ENCODE measurements at places on chromosomes 6 and 20.

GRCh38 chr6:44731485-44732095 is 344.1 kb downstream of the CDC5L start:
- DNase-seq: no peak

DNA sequence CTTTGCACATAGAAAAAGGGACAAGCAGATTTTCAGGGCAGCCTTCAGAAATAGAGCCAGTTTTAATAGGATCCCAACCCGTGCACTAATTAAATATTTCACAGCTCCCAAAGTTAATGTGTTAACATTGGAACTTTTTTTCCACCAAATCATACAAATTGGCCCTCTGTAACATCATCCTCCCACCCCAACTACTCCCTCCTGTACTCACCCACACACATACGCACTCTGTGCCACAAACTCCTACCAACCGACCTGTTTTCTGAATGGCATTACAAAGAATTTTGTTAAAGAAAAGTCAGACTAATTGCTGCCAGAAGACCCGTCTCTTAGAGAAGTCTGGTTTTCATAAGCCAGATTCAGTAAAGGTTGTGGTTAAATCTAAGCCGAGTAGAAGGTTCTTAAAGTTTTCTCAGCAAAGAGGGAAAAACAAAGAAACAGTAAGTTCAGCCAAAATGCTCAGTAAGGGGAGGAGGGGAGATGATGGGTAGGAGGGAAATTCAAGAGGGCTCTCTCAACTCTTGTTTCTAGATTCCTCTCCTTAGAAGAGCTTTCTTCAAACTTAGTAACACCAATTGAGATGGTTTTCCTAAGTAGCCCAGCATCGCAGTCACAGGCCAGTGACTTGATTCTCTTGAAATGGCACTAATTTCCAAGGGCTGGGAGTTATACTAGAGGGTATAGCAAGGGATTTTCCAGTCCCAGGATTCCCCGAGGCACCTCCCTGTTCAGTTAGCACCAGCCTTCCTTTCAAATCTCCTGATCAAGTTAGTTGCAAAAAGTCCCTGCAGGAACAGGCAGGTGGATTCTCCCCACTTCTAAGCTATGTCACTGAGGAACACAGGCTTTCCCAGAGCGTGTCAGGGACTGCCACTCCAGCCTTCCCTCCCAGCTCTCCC is 27.9 kb downstream of the TFAP2A start:
- DNase-seq: no peak

GRCh38 chr6:42264162-42264851 is 46.6 kb upstream of the MRPS10 start:
- no peak for DNase-seq

- DNase-seq: no peak
These were observed 1.2 kb downstream of the DNMT3B start for GRCh38 chr20:32763202-32764004.

- DNase-seq: no peak
These were observed 68.1 kb upstream of the MAFB start for GRCh38 chr20:40757087-40757486.

GRCh38 chr20:16671753-16672152 is 58.1 kb upstream of the SNRPB2 start:
- DNase-seq: no peak

GRCh38 chr6:105806486-105806920 is 279.6 kb upstream of the PRDM1 start:
- DNase-seq: no peak

GRCh38 chr6:34243901-34244884 is 4.6 kb downstream of the SMIM29 start:
- peak; percentile 51 for DNase-seq

DNA sequence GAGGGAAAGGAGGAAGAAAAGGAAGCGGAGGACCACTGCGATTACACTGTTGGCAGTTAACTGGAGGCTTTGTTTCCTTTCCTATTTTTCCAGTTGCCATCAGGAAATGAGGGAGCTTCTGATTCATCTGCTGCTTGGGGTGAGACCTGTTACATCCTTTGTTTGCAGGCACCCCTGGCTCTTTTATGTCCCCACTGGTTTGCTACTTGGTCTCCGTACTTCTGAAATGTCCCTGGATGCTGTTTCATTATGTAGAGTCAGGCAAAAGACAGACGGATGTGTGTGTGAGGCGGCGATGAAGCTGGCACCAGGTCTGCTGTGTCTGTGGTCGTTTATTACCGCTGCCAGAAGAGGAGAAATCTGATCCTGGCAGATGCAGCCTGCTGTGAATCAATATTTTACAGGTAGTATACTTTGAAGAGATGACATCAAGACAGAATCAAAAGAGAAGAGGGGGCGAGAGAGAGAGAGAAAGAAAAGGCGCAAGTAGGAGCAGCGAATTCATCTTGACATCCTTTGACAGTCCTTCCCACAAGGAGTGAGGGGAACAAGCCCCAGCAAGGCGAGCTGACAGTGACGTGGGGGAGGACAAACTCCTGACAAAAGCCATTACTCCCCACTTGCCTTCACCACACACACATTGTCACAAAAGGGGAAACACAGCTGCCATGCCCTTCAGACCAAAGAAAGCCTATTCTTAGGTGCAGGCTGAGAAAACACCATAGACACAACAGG is 145.9 kb upstream of the FBXL4 start:
- DNase-seq: no peak

DNA sequence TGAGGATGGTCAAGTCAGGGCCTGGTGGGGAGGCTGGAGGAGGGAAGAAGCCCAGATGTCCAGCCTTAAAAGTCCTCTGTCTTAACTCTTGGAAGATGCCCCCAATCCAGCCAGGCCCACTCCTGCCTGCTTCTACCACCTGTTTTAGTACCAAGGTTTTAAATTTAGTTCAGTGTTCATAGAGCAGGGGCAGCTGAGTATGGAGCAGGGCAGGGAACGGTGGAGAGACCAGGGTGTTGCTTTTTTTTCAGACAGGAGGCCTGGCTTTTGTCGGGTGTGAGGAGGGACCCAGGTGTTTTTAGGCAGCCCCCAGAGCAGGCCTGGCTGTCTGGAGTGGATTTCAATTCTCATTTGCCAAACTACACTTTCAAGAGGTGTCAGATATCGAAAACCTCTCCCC is 278.8 kb downstream of the CDC5L start:
- no peak for DNase-seq

DNA sequence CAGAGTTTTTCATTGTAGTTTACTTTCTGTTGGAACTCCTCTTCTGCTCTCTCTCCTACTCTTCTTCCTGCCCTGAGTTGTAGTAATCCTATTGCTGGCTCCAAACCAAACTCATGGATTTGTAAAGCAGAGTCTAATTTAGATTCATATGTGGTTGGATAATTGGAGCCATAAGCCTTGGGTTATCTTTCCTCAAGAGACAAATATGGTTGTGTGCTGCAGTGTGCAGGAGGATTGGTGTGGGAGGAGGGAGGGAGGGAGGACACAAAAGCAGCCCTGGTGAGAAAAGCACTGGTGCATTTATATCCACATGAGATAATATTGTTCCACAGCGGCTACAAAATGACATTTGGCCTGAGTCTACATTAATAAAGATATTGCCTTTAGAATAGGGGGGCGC is 4.2 kb downstream of the HLA-G start:
- DNase-seq: no peak

Measured in stimulated activated CD4-positive, alpha-beta T cell treated with anti-CD3 and anti-CD28 coated beads, Interleukin-1b, Interleukin-23, amount 100 ng/mL, for 1 hour (primary cell).